ENCODE measurements at places on chromosomes 6 and 20.
A peak's percentile ranks its signal among the peaks of the same experiment; 100 is the strongest.

GRCh38 chr6:110103260-110103659 lies 76.2 kb downstream of the WASF1 start:
- no peak for DNase-seq

DNA sequence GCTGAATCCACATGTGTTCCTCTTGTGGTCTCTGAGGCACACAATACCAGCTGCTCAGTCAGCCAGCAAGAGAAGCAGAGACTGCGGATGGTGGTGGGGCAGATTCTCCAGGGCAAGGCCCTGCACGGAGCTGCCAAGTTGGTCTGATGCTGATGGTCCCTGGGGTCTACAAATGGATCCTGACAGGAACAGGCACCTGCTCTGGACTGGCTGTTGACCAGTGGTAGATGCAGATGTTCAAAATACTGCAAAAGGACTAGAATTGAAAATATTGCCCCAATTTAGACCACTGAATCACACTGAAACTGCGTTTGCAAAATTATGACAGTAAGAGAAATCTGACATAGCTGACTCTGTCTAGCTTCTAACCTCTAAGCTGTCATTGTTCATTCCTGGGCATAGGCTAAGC lies 29.6 kb upstream of the TUBB2A start:
- DNase-seq, result no peak

DNA sequence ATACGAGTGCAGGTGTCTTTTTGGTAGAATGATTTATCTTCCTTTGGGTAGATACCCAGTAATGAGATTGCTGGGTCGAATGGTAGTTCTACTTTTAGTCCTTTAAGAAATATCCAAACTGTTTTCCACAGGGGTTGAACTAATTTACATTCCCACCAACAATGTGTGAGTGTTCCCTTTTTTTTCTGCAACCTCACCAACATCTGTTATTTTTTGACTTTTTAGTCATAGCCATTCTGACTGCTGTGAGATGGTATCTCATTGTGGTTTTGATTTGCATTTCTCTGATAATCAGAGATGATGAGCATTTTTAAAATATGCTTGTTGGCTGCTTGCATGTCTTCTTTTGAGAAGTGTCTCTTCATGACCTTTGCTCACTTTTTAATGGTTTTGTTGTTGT lies 1.9 kb upstream of the ZNF831 start:
- no peak for DNase-seq

GRCh38 chr6:37368961-37369320 lies 15.2 kb downstream of the RNF8 start:
- DNase-seq, result no peak

GRCh38 chr6:159728531-159728964 lies 1.2 kb downstream of the WTAP start:
- DNase-seq, result no peak

GRCh38 chr20:32674362-32674789 lies 635 bp upstream of the C20orf203 start:
- DNase-seq, result peak; percentile 77

- no peak for DNase-seq
Observed at GRCh38 chr20:2807019-2807418, 6.6 kb upstream of the CPXM1 start.

DNA sequence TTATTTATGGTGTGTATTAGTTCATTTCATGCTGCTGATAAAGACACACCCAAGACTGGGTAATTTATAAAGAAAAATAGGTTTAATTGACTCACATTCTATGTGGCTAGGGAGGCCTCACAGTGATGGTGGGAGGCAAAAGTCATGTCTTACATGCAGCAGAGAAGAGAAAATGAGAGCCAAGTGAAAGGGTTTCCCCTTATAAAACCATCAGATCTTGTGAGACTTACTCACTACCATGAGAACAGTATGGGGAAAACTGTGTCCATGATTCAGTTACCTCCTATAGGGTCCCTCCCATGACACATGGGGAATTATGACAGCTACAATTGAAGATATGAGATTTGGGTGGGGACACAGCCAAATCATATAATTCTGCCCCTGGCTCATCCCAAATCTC lies 150.0 kb upstream of the AHI1 start:
- DNase-seq, result no peak

DNA sequence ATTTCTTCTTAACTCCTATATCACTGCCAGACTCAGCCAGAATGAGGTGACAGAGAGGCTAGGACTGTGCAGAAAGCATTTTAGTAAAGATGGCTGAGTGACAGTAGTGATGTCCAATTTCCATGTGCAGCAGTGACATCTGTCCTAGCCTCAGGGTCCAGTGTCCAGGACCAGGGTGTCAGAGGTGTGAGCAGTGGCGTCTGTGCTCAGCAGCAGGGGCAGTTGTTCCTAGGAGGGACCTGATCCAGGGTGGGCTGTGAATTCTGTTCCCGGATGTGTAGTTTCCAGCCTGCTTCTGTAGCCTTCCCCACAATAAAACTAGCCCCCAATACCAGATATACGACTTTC lies 6.0 kb downstream of the HLA-B start:
- DNase-seq, result no peak

GRCh38 chr6:166419286-166419685 lies 36.5 kb upstream of the MPC1 start:
- DNase-seq, result peak; percentile 59

All from CD8-positive, alpha-beta T cell (primary cell).